Dermis blood vessel endothelial cell (primary cell): ENCODE measurements at places on chromosomes 13 and 19.

GRCh38 chr19:6161271-6161850 is 25.9 kb downstream of the ACSBG2 start:
- peak; percentile 34 for DNase-seq

- no peak for DNase-seq
Observed at GRCh38 chr19:43781630-43782310, 997 bp upstream of the KCNN4 start.

DNA sequence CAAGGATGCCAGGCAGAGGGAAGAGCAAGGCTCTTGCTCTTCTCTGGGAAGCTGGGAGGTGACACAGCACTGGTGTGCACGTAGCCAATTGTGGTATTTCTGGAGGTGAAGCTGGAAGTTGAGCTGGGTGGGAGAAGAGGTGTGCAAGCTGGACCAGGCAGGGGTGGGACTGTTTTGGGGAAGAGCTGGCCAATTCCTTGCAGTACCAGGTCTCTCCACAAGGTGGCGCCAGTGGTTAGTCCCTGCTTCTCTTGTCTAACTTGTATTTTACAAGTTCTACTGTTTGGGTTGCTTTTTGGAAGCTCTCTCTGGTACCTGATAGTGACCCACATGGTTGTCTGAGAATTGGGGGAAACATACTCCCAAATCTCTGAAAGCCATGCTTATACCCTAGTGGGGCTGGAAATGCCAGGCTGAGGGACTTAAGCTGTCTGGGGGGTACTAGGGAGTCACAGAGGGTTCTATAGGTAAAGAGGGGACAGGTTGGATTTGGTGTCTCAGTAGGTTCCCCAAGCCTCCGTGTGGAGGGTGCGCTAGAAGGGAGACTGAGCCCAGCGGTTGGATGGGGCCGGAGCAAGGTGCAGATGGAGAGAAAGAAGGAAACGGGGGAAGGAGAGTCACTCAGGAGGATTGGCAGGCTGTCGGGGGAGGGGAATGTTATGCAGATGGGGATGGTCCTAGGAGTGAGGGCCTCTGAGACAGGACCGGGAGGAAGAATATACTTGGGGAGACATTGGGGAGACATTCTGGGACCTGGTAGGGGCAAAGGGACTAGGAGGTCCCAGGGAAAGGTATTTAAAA is 3.0 kb downstream of the HPN start:
- DNase-seq, result peak; percentile 69

GRCh38 chr13:114019367-114019766 is 45.5 kb upstream of the C13orf46 start:
- DNase-seq, result peak; percentile 35

DNA sequence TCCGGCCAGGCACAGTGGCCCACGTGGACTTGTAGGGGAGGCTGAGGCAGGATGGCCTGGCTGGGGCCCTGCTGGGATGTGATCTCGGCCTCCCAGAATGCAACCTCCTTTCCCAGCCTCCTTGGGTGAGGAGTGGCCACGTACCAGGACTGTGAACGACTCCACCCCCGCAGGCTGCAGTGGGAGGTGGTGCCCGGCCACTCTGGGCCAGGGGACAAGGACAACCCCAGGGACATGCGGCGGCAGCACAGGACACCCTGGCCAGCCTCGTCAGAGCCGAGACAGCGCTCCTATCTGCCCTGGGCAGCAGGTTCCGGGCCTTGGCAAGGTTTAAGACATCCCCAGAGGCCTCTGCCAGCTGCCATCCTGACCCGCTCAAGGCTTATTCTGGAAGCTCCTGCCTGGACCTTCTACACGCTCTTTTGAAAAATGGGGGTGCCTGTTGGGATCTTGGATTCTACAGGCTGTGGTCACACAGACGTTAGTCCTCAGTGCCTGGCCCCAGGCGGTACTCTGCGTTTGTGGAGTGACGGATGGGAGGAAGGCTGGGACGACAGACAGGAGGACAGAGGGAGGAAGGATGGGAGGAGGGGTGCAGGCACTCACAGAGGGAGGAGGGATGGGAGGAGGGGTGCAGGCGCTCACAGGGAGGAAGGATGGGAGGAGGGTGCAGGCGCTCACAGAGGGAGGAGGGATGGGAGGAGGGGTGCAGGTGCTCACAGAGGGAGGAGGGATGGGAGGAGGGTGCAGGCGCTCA is 19.9 kb upstream of the CACTIN start:
- DNase-seq, result no peak

GRCh38 chr19:17073869-17074633 is 1.2 kb downstream of the HAUS8 start:
- no peak for DNase-seq

GRCh38 chr13:73310366-73310765 is 251.6 kb downstream of the KLF5 start:
- no peak for DNase-seq

DNA sequence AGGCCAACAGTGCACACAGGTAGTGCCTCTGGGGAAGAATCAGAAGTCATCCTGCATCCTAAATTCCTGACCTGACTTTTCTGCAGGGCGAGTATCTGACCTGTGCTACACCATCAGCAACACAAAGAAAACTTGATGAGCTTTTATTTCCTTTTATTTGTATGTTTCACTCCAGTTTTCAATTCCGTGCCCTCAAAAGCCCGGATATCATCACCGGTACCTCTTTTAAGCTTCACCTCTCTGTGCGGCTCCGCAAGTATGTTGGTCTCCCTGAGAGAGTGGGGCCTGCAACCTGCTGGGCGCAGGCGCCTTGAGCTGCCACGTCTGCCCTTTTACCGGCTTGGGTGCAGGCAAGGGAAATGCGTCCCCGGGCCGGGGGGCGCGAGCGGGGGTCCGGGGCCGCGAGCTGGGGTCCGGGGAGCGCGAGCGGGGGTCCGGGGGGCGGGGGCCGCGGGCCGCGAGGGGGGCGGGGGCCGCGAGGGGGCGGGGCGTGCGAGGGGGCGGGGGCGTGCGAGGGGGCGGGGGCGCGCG is 4.3 kb upstream of the DUXA start:
- peak; percentile 10 for DNase-seq

DNA sequence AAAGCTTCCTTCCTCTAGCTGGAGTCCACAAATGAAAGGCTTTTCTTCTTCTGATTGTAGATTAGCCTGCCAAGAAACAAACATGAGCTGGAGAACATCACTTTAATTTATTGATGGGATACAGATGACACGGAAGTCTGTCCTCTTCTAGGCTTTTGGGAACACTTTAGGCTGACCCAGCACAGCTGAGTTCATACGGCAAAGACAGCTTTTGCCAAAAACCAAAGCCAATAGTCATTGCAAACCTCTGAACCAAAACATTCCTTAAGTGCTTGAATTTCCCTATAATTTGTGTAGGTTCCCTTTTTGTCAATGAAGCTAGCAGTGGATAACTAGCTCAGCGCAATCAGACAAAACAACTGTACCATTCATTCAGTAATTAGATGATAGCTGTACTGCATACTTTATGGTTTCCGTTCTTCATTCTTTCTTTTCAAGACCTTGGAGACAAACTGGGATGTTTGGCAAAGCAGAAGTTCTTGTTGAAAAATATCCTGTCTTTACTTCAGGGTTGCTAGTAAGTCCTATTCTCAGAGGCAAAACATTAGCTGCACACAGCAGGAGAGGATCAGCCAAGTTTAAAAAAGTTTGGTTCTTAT is 95.7 kb upstream of the SPRY2 start:
- DNase-seq, result no peak

DNA sequence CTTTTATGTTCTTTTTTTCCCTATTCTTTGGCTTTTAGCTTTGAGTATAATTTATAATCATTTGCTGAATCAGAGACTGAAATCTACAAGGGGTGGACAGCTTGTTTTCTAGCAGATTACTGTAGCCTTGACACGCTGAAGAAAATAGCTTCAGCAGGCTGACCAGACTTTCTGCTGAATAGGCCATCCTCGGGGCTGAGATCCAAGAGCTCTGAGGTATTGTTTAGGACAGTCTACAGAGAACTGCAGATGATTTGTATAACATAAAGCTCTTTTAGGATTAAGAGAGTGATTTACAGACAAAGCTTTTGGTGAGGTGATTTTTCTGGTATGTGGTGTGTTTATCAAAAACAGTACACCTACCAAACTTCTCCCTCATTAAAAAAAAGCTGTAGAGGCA is 16.8 kb downstream of the POLR1D start:
- peak; percentile 42 for DNase-seq

GRCh38 chr13:43074824-43075510 is 51.6 kb downstream of the DNAJC15 start:
- no peak for DNase-seq

DNA sequence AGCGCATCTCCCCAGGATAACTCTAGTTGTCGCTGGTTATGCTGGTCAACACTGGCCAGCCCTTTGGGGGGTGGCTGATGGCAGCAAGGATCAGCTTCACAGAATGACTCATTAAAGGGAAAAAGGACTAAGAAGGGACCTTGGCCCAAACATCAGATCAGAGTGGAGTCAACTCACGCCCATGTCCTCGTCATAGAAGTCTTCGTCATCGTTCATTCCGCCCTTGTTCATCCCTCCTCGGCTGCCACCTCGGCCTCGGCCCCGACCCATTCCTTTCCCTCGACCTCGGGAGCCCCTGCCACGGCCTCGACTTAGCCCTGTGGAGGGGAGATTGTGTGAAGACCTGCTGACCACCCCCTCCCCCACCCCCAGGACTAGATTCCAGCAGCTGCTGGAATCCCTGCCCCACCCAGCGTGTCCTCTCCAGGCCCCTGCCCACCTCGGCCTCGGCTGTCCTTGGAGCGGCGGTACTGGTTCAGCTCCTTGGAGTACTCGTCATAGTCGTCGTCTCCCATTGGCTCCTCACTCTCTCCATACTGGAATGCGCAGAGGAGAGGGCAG is 28.6 kb downstream of the ZC3H4 start:
- no peak for DNase-seq

- no peak for DNase-seq
Observed at GRCh38 chr13:92303428-92303827, 905.0 kb downstream of the GPC5 start.

DNA sequence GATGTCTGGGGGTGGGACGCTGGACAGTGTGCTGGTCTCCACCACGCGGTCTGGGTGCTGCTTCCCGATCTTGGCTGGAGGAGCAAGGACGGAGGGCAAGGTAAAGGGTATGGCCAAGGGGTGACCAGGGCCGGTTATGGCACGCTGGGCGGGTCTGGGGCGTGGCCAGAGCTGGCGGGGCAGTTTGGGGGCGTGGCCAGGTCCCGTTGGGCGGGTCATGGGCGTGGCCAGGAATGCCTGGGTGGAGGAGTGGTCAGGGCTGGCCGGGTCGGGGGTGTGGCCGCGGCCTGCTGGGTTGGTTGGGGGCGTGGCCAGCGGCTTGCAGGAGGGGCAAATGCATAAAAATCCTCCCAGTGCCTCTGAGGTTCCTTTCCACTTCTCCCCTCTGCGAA is 19.2 kb downstream of the GPX4 start:
- peak; percentile 90 for DNase-seq

DNA sequence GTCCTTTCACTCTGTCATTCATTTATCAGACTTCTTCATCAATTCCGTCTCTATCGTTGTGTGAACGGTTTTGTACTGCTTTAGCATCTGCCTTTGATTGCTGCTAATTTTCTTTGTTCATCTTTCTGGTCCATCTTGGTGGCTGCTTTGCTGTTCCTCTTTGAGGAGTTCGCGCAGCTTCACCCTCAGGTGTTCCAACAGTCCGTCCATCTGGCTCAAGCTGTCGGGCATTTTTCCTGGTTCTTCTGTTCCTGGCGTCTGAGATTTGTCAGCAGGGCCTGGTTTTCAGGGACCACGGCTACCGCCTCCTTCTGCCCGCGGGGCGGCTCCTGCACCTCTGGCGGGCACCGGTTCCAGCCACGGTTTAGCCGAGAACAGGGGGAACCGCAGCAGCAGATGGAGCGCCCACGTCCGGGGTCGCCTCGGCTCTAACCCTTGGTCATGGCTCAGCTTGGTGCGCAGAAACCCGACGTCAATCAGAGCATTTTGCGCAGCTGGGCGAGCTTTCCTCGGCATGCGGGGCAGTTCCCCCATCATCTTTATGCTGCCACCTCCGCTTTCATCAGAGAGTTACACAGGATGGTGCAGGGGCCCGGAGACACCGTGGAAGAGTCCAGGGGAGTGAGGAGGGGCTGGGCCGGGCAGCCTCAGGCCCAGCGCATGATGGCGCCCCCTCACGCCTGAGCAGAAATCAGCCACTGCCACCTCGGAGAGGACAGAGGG is 89.5 kb downstream of the ZNF100 start:
- no peak for DNase-seq

DNA sequence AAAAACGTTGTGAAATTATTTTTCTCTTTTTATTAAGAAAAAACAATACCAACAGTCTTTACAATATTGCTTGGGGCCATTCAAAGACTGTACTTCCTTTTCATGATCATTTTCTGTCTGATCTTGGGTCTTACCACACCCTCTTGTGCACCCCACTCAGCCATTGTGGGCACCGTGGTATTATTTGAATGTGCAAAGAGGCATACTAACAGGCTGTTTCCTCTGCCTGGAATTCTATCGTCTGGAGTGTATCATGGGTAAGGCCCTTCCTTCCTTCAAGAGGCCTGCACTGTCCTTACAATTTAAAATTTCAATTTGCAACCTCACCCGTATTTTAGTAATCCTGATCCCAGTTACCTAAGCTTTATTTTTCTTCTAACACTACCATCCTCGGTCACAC is 76.5 kb downstream of the FGF14 start:
- no peak for DNase-seq

GRCh38 chr19:50515168-50515561 is 1.5 kb upstream of the ASPDH start:
- DNase-seq, result no peak

DNA sequence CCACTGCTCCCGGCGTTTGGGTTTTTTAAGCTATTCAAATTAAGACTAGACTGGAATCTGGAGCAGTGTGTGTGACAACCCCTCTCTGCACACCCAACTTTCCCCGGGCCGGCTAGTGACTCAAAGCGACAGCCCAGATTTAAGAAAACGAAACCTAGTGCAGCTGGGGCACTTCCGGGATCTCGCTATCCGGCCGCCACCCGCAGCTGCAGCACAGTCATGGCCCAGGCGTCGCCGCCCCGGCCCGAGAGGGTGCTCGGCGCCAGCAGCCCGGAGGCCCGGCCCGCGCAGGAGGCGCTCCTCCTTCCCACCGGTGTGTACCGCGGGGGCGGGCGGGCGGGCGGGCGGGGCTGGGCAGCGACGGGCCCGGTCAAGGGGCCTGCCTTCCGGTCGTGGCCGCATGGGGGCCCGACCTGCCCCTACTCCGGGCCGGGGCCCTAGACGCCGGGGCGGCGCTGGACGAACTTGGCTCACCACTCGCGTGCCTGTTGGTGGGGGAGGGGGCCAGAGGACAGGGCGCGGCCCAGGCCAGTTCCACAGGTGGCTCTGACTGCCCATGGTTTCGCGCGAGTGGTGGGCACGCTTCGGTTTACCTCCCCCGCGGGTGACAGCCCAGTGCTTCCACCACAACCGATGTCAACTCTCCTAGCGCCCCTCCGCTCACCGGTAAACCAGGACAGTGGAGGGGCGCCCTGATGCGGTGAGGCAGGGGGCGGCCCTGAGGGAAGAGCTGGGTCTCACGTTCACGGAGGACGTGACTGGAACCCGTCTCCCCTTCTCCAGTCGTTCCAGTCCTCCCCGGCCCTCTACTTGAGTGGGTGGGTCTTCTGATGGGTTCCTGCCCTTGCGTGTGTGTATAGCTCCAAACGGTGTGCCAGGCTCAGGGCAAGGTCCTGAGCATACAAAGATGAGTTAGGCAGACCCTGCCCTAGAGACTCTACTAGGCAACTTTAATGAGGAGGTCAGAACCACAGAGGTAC is at the start of gene PHF11:
TSS of gene PHF11 (plus strand) at position 171 of the 980 bp plus-strand sequence. CDS start at position 220, 49 bp downstream.
- peak; percentile 74 for DNase-seq

- DNase-seq, result no peak
Observed at GRCh38 chr13:112754281-112755025, 64.6 kb downstream of the ATP11A start.
